ENCODE measurements at places on chromosomes 5 and 9. TPM values are rescaled to one million over a fixed set of nuclear protein-coding genes. Genes with fewer than 3 reads are reported as not detected.

DNA sequence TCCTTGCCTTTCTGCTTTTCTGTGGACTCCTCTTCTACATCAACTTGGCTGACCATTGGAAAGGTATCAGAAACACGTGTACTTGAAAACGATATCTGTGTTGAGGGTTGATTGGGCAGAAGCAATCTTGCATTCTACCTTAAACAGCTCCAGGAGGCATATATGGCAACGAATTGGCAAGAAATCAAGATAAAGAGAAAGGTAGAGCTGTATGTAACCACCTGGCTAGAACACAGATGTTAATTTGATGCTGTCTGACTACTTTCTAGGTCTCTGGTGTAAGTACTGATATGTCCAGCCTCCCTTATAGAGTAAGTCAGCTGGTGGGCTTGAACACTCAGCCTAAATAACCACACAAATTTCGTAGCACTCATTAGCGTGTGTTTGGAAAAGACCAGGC lies 1.3 kb downstream of the MAN1B1 start:
- no peak for DNase-seq

DNA sequence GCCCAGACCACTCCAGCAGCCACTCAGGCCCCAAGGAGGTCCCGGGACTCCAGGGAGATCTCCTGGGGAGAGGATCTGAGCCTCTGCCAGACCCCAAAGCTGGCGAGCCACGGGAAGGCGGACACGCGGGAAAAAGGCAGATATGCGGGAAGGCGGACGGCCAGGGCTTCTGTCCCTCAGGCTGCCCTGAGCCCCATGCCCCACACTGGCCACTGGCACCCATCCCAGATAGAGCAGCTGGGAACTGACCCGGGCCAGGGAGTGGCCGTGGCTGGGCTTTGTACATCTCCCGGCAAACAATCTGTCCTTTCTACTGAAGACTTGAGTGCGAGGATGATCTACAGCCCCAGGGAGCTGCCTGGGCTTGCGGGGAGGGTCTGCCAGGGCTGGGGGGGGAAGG lies 21.1 kb upstream of the NOTCH1 start:
- DNase-seq = peak; percentile 84

DNA sequence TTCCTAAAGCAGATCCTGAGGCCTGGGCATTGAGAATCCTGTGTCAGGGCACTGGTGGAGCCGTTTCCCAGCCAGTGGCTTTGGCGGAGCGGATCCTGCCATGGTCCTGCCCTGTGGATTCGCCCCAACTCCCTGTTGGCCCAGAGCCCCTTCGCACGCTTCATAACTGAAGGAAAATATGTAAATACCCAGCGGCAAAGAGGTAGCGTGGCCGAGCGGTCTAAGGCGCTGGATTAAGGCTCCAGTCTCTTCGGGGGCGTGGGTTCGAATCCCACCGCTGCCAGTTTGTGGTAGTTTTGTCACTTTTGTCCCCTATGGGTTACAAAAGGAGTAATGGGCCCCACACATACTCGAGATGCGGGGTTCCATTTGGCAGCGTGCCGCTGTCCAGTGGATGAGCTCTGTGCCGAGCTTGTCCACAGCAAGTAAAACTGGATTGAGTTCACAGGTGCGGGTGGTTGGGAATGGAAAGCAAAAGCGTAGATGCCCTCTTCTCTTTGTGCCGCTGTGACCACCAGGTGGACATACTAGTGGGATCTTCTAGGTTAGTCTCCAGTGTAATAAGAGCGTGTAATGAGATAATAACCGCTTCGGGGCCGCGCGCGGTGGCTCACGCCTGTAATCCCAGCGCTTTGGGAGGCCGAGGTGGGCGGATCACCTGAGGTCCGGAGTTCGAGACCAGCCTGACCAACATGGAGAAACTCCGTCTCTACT lies 17.3 kb downstream of the TRIM7 start:
- peak; percentile 82 for DNase-seq

DNA sequence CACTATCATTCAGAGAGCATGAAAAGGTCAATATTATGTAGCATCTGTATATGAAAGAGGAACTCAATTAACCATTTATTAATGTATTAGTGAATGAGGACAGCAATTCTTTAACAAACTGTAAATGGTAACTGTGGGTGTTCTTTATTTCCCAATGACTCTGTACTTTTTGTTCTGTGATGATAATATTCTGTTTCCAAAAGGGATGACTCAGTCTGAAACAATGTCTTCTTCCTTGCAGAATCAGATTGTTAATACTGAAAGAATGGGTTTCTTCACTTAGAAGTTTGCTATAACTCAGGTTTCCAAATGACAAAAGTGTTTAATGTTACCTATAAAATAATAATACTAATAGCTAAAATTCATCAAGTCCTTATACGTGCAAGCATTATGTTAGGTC lies 1518.7 kb upstream of the WWC1 start:
- no peak for DNase-seq

IRX2 gene
- 0.27 TPM for total RNA-seq

- no peak for DNase-seq
These were observed 831 bp downstream of the INPP5E start for GRCh38 chr9:136438548-136439480.

DNA sequence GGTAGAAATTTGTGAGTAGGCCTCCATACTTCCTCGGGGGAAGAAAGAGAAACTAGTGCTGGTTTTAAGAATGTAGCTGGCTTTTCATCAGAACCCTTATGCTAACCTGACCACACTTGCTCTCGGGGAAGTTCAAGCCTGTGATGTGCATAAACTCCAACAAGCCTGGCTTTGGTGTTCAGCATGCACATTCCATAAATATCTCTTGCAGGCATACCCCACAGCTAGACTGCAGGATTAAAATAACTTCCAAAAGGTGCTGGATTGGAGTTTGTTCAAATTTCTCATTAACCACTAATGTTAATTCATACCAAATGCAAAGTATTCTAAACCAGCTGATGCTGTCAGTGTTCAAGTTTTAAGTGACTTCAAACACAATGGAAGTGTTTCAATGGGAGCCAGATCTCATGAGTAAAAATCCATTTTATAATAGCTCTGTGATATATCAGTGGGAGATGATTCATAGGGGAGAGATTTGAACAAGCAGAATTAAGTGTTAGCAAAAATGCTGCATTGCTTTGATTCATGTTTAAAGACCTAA lies 79.4 kb downstream of the NPR3 start:
- DNase-seq = no peak

DNA sequence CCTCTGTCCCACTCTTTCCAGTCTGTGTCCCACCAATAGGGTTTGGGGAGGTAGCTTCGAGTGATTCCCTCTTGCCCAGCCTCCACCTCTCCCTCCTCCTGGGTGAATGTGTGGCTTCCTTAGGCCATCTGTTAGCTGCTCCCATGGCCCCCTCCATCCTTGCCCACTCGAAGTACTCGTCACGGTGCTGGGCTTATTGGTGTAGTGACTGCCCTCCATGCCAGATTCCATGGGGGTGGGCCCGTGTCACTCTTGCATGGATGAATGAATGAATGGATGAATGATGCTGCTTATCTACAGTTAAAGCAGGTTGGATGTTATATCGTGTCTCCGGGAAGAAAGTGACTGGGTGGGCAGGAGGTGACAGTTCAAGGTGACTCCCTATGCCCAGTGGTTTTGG lies 19.1 kb downstream of the HMCN2 start:
- no peak for DNase-seq

PDCD1LG2 gene
- 3.6 TPM for total RNA-seq

DNA sequence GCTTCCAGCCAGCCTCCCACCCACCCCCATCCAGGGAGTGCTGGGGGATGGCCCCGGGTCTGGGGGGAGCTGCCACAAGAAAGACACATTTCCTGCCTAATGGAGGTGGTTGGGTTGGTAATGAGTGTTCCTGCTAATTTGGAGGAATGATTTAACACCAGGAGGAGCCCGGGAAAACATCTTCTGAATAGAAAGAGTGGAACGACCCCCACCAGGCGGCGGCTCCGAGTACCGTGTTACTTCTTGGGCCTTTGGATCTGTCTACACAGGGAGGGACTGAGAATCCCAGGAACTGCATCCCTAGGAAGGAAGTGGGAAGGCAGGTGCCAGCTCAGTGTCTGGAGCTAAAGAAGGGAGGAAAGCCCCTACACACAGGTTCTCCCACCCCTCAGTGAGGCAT lies 64.6 kb downstream of the TSPAN17 start:
- no peak for DNase-seq

- DNase-seq = no peak
These were observed 75.7 kb downstream of the PIP5K1B start for GRCh38 chr9:68780720-68781119.

Measured in left cardiac atrium (tissue), 4 donors.